ENCODE measurements at places on chromosomes 12 and 14. TPM values are rescaled to one million over a fixed set of nuclear protein-coding genes. Genes with fewer than 3 reads are reported as not detected.

DNA sequence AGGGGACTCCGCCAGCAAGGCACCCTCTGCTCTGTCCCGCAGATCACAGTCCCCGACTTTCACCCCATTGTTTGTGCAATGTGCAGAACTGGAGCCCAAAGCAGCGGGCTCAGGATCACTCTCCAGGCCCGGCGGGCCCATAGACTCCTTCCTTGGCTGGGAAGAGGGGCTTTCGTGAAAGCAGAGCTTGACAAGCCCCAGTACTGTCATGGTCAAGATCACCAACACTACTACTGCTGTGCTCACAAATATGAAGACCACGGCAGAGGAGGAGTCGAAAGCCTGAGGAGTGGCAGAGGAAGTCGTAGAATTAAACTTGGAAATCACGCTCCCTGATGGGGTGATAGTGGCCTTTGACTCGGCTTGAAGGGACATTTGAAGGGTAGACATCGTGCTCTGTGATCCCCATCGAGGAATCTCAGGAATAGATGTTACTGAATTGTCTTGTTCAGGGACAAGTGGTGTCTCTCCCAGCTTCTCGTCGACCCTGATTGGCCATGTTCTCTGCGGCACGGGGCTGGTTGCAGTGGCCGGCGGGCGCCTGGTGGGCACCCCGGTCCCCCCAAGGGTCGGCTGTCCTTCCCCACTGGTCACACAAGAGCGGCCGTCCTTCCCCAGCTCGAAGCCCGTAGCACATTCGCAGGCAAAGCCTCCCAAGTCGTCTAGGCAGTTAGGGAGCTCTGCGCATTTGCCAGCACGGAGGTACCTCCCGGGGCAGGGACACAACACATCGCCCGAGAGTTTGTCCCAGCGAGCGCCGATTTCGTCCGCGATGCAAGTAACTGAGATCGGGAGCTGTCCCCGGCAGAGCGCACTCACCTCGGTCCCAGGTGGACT is 1.1 kb downstream of the CLEC14A start:
- DNase-seq, result peak; percentile 19

Gene DIABLO
- 66.4 TPM for total RNA-seq

DNA sequence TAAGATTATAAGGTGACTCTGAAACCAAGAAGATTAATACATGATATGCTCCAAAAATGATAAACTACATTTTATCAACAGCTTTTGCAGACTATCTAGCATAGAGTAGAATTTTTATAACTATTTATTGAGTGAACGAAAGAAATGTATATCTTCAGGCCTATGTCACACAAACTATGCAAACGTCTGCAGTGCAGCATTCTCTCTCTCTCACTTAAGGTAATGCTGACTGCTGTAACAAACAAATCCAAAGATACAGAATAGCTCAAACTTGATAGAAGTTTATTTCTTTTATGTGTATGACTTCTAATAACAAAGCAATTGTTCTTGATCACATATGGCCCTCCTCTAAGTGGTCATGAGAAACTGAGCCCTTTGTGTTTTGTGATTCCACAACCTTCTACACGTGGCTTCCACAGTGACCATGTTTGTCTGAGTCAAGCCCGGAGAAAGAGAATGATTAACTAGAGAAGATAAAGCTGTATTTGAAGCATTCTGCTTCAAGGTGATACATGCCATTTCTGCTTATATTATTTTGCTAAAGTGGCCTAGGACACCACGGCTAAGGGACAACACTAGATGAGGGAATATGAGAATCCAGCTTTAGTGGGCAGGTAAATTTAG is 1352.7 kb upstream of the TMEM132C start:
- no peak for DNase-seq

DNA sequence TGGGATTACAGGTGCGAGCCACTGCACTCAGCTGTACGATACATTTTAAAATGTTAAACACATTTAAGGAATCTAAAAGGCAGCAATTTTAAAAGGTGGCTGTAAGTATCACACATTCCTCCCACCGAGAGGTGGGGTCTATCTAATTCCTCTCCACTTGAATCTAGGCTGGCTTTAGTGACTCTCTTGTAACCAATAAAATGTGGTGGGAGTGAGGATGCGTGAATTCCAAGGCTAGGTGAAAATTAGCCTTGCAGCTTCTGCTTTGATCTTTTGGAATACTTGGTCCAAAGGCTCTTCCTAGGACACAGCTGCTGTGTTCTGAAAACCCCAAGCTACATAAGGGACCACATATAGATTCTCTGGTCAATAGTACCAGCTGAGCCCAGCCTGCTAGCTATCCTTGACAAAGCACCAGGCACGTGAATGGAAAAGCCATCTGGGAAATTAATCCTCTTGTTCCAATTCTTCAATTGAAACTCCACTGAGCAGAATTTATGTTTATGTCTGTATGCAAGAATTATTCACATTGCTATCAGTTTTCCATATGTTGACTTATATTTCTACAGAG is 8.8 kb upstream of the GPRC5D start:
- DNase-seq, result no peak

Gene CCDC38
- not detected for total RNA-seq

DNA sequence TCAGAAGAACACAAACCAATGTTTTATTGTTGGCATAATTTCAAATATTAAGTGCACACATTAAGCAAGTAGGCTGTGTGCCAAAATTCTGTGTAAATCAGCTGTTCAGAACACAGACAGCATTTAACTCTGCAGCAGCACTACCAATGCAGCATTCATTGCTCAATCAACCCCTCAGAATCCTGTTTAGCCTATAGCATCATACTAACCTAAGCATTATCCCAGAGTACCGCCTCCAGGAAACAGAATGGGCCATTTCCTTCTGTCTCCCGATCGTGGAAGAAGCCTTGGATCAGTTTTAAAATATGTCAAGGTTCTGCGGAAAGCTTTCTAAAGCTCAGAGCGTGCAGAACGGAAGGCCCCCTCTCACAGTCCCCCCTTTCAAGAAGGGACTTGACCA is 3.3 kb downstream of the IL26 start:
- DNase-seq, result no peak

Gene TULP3
- 41.5 TPM for total RNA-seq

GRCh38 chr14:59017285-59017965 is 171.0 kb upstream of the DAAM1 start:
- peak; percentile 8 for DNase-seq

Gene ASCL1
- total RNA-seq, result not detected

Gene KRT77
- not detected for total RNA-seq

Gene PPM1H
- total RNA-seq, result 2.3 TPM

Gene CLEC2B
- 40.6 TPM for total RNA-seq

DNA sequence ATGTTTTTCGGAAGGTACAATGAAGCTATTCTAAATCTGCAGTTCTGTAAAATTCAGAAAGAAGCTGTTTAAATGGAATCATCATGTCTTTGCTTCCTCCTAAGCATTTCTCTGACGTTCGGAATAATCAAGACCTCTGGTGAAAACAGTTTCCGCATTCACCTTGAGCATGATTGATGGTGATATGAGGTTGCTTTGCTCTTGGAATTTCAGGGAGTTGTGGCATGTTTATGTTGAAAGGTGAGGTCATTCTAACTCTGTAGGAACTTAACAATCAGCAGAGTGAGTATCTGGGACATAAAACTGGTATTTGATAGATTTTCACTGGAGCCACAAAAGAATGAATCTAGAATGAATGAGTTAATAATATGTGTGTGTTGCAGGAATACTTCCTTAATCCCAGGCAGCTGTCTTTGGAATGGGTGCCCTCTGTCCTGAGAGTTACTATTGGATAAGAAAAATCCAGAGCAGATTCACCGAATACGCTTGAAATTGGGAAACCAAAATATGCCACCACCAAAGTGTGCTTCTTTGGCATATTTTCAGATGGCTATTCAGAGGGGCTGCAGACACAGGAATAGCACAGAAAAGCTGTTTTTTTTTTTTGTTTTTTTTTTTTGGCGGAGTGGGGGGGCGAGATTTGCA is 599.1 kb downstream of the CCER1 start:
- no peak for DNase-seq

Gene CLEC1B
- total RNA-seq, result not detected

Gene CLBA1
- 5.8 TPM for total RNA-seq

DNA sequence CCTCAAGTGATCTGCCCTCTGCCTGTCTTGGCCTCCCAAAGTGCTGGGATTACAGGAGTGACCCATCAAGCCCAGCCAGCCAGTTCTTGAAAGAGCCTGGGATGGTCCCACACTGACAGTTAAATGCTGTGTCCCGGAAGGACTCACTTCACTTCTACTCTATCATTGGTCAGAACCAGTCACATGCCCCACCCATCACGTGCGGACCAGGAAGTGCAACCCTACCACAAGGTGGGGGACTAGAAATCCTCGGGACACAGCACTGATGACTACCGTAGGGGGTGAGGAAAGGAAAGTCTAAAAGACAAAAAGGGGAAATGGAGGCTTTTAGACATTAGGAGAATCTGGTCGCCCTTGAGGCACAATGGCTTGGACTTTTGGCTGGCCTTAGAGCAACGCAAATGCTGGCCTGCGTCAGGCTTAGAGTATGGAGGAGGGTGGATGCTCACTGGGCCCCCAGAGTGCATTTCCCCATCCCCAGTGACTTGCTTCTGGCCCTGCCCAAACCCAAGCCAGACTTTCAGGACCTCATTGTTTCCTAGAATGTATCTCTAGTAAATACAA is 207.7 kb downstream of the TTC8 start:
- no peak for DNase-seq

DNA sequence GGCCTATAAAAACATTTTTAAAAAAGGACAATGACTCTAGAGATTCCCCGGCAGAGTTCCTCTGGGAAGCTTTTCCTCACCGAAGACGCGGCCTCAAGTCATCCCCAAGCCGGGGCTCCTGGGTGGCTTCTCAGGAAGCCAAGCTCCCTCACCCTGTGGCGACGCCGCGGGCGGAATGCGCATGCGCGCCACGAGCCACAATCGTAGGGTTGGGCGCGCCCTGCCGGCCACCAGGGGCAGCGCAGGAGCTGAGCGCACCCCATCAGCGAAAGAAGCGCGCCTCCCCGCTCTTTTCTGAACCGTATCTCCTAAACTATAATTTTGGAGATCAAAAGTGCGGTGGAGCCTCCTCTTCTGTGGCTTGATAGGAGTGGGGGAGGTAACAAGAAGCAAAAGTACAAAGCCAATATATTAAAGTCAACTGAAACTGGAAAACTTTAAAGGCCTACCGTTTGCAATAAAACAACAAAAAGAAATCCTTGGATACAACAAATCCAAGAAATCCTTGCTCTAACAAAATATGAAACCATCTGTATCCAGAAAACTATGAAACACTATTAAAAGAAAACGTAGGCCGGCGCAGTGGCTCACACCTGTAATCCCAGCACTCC is 17.4 kb upstream of the CHFR start:
- DNase-seq, result peak; percentile 74

Gene ZNF891
- 0.86 TPM for total RNA-seq

Gene CLEC4C
- total RNA-seq, result not detected

- DNase-seq, result peak; percentile 94
These were observed 21.3 kb upstream of the CD27 start for GRCh38 chr12:6423267-6424007.

Gene SLC24A4
- not detected for total RNA-seq

DNA sequence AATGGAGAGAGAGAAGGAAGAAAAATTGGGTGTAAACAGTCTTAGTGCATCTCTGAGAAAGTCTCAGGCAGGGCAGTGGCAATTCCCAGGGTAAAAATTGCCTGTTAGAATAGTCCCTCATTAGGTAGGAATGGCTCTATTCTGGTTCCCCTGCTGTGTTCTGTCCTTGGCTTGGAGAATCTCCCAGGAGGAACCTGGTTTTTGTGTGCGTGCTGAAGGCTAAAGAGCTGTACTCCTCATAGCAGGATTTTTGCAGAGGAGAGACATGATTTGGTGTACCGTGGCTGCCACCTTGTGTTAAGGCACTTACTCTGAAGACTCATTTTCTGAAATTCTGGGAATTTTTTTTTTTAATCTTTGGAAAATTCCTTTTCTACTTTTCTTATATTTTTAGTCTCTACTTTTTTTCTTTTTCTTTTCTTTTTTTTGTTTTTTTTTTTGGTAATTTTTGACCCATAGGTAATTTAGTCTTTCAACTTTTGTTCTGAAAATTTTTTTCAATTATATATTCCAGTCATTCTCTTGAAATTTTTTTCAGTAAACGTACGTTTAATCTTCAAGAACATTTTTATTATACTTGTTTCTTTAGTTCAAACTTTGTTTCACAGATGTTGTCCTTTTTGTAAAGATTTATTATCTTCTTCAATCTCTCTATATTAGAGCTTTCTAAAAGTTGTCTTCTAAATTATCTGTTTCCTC is 63.8 kb downstream of the FBXO33 start:
- DNase-seq, result peak; percentile 80

DNA sequence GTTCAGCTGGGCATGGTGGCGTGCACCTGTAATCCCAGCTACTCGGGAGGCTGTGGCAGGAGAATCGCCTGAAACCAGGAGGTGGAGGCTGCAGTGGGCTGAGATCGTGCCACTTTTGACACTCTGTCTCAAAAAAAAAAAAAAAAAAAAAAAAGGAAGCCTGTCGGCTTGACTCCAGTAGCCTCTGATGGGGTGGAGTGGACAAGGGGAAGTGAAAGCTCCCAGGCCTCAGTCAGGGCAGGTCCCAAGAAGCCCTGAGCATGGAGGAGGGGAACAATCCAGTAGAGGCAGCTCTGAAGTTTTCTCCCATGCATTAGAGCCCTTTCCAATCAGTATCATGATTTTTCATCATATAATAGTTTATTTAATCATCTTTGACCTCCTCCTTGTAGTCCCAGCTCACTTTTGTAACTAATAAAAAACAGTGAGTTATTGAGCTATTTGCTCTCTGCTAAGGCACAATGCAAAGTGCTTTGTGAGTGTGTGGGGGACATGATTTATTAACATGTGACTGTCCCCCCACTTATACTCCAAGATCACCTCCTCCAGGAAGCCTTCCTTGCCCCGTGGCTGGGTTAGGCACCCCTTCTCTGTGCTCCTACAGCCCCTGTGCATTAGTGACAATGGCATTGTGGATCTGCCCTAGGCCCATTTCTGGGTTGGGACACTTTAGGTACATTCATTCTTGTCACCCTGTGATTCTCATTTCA is 4.7 kb upstream of the SSH1 start:
- DNase-seq, result no peak

- no peak for DNase-seq
These were observed 34.0 kb downstream of the TCHP start for GRCh38 chr12:109934026-109934425.

Measured in fibroblast of villous mesenchyme (primary cell).